Stimulated activated CD4-positive, alpha-beta T cell treated with anti-CD3 and anti-CD28 coated beads, Interleukin-4, amount 100 ng/mL, for 24 hours (primary cell): ENCODE measurements at places on chromosomes 6 and 20.

DNA sequence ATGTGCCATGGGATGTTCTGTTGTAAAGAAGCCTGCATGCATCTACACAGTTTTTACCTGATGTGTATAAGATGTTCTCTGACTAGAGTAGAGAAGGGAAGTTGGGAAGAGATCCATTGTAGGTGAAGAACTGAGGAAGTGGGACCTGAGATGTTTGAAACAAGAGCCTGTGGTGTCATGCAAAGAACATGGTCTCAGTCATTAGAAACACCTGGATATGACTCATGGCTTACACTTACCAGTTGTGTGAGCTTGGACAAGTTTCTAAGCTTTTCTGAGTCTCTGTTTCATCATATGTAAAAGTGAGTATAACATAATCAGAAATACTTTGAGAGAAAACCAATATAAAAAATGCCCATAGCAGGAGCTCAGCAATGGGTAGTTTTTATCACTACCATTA is 51.9 kb upstream of the SEC63 start:
- DNase-seq = no peak

DNA sequence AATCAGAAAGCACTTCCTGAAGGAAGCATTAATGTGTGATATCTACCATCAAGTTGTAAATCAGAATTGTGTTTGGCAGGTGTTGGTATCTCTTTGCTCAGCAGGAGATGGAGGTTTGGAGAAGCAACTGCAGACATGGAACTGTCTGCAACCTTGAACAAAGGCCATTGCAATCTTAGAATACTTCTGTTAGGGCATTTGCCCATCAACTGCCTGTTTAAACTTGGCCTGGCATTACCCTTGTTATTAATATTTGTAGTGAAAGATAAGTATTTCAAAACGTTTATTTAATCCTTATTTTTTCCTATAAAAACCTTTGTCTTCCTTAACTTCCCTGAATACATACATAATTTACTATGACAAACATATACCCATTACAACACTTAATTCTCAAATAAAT is 14.1 kb downstream of the GSTA5 start:
- no peak for DNase-seq

DNA sequence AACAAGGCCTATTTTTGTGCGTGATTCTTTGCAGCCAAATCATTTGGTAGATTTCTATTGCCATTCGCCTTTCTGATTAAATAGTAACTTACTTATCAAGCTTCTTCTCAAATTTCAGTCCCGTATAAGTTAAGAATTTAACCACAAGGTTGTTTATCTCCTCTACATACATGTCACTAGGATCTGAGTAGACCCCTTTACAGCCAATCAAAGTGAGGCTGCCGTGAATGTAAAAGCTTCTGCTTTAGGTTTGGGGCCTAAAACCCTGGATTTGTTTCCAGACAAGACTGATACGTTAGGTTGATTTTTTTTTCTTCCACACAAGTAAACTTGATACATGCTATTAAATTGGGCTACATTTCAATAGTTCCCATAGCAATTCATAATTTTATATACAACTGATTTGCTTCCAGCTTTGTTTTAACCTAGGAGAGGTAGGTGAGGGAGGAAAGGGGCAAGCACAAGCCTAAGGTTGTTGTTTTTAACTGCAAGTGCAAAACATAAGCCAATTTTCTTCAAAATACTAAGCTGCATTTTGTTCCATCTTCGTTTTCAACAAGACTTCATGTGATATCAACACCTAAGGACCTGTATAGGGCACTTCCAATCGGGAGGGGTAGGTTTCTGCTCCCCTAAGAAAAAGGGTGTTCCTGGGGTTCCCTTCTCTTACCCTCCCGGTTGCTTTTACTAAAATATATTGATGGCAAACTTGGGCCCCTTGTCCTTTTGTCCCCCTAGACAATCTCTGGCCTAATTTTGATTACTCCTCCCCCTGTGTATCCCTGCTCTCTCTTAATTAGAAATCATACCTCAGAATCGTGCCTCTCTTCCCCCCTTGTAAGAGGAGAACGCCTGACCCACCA is 1.7 kb downstream of the RANBP9 start:
- peak; percentile 29 for DNase-seq

GRCh38 chr6:138293428-138294395 is 75.4 kb upstream of the PBOV1 start:
- no peak for DNase-seq

- DNase-seq = no peak
Measured at GRCh38 chr20:57813509-57814269, 103.9 kb upstream of the PMEPA1 start.

- no peak for DNase-seq
Measured at GRCh38 chr20:53829255-53829723, 235.7 kb upstream of the ZNF217 start.

GRCh38 chr6:67567842-67568241 is 1067.2 kb upstream of the ADGRB3 start:
- DNase-seq = no peak

DNA sequence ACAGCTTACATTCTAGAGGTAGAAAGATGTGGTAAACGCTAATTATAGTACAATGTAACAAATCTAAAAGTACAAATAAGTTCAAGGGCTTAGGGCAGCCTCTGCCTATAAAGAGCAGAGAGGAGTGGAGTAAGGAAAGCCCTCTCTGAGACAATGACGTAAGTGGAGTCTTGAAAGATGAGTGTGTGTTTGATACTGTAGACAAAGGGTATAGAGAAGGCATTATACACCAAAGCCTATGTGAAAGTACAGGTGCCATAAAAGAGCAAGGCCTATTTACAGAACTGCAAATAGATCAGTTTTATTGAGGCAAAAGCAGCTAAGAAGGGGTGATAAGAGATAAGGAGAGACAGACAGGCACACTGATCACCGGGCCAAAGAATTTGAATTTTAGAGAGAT is 10.9 kb downstream of the GOPC start:
- DNase-seq = no peak

DNA sequence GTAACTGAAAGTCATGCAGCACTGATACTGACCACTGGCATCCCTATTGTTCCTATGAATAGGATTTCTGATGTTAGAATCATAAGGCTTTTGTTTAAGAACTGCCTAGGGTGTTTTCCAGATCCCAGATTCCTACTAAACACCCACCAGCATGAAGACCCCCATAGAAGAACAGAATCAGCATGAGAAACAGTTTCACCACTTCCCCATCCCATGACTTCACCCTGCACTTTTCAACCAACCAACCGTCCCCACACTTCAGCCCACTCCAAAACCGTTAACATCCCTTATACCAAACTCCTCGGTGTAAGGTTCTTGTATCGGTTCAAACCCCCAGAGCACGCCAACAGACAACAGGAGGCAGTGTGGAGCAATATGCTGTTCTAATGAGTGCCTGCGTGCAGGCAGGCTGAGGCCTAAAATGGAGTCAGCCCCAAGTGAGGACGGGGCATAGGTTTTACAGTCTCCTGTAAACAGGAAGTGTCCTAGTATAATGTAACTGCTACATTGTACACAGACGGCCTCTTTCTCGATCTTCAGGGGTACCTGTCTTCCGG is 11.4 kb upstream of the SSTR4 start:
- no peak for DNase-seq

- no peak for DNase-seq
Measured at GRCh38 chr20:63940472-63941266, 15.5 kb downstream of the UCKL1 start.

GRCh38 chr6:13703496-13703895 is 8.1 kb downstream of the RANBP9 start:
- no peak for DNase-seq

GRCh38 chr20:21265261-21266190 is 37.6 kb upstream of the XRN2 start:
- DNase-seq = no peak

- DNase-seq = no peak
Measured at GRCh38 chr6:338815-339262, 46.6 kb downstream of the DUSP22 start.
